ENCODE measurements at places on chromosomes 12 and 14.

DNA sequence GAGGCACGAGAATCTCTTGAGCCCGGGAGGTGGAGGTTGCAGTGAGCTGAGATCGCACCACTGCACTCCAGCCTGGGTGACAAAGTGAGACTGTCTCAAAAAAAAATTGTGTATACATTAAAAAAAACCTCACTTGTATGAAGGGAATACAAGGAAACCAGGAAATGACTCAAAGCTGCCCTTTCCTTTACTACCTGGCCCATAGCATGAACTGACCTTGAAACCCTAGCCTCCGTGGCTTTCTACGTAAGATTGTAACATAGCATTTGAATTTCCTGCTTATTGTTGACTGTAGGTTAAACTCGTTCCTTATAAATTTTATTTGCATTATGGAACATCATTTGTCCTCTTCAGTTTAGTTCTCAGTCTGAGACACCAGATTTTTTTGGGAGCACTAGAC lies 9.1 kb upstream of the DDX47 start:
- H3K27ac ChIP-seq: no peak overlapping the region
- no peaks in the 10 kb centered on the region for H3K36me3 ChIP-seq
- H3K4me3 ChIP-seq: no peak overlapping the region
- H3K4me1 ChIP-seq: peaks cover 20% of the 10 kb centered on the region
- DNase-seq: no peak

GRCh38 chr12:131220331-131220685 lies 266.6 kb downstream of the ADGRD1 start:
- no peak overlapping the region for H3K4me3 ChIP-seq
- no peaks in the 10 kb centered on the region for H3K4me1 ChIP-seq
- no peak overlapping the region for H3K27ac ChIP-seq
- DNase-seq: no peak

GRCh38 chr12:64252681-64253080 lies 30.6 kb upstream of the KICS2 start:
- H3K4me3 ChIP-seq: no peak overlapping the region
- H3K4me1 ChIP-seq: no peaks in the 10 kb centered on the region
- no peak for DNase-seq

DNA sequence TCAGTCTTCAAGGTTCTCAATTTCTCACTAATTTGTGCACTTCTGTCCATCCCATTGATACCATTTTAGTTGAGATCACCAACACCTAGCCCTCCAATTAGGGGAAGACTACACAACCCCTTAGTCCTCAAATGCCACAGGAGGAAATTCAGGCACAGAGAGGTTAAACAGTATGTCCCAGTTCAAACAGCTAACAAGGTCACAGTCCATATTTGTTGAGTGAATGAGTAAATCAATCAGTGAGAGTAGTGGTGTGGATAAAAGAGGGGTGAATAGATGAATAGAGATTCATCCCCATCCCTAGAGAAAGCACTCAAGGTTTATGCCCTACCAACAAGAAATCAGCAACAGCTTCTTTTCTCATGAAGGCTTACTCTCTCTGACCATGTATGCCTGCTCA lies 94.2 kb upstream of the RIC8B start:
- no peaks in the 10 kb centered on the region for H3K27me3 ChIP-seq
- H3K4me3 ChIP-seq: no peak overlapping the region
- no peak for DNase-seq
- no peak overlapping the region for H3K27ac ChIP-seq

DNA sequence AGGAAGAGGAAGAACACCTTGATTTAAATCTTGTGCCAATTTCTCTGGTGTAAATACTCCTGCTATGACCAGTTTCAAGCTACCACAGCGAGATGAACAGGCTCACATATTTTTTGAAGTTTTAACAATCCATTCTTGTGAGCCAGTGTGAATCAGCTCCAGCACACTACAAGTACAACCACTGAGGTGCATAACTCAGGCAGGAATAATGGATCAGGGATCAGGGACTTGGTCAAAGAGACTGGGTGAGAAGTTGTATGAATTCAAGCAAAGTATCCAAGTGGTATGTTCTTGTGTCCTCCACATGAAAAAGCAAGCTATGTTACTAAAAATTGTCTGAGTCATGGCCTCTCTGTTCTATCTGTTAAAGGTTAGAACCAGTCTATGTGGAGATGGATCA lies 35.2 kb upstream of the KITLG start:
- no peak overlapping the region for H3K4me3 ChIP-seq
- H3K27me3 ChIP-seq: no peaks in the 10 kb centered on the region
- DNase-seq: no peak
- H3K27ac ChIP-seq: no peak overlapping the region
- no peaks in the 10 kb centered on the region for H3K4me1 ChIP-seq

GRCh38 chr12:53624956-53625355 lies 1.2 kb downstream of the ATF7 start:
- H3K27ac ChIP-seq: peak overlapping the region; percentile 83
- peaks cover 32% of the 10 kb centered on the region for H3K4me1 ChIP-seq
- no peaks in the 10 kb centered on the region for H3K36me3 ChIP-seq
- no peak for DNase-seq

DNA sequence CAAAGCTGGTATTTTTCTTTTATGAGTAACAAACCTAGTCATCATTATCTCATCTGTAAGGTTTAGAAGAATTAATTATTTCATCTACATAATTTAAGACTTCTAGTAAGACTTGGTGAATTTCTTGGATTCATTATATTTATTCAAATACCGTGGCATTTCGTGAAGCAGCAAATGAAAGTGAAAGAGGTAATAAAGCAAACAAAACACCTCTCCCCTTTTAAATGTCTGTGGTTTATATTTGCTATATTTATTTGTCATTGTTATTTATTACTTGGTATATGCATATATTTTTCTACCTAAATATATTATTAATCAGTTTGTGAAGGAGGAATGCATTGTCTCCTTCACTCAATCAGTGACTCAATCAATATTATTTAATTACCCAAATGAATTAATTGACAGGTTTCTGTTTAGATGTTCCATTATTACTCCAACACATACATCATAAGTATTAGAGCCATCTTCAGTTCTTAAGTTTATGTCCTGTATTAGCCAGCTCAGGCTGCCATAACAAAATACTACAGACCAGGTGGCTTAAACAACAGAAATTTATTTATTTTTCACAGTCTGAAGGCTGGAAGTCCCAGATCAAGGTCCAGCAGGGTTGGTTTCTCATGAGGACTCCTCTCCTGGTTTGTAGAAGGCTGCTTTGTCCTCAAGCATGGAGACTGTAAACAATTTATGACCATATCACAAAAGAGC lies 6.6 kb downstream of the CFAP54 start:
- no peak for DNase-seq
- H3K27me3 ChIP-seq: no peaks in the 10 kb centered on the region
- no peaks in the 10 kb centered on the region for H3K36me3 ChIP-seq
- no peak overlapping the region for H3K27ac ChIP-seq

GRCh38 chr14:82855912-82856391 lies 1322.3 kb upstream of the SEL1L start:
- no peaks in the 10 kb centered on the region for H3K4me1 ChIP-seq
- H3K4me3 ChIP-seq: no peak overlapping the region
- no peaks in the 10 kb centered on the region for H3K36me3 ChIP-seq
- no peak for DNase-seq
- H3K27me3 ChIP-seq: no peaks in the 10 kb centered on the region

- H3K27me3 ChIP-seq: no peaks in the 10 kb centered on the region
- no peak overlapping the region for H3K27ac ChIP-seq
- no peaks in the 10 kb centered on the region for H3K4me1 ChIP-seq
These were observed 5.1 kb downstream of the GPRC5D start for GRCh38 chr12:12946686-12947355.

- H3K36me3 ChIP-seq: no peaks in the 10 kb centered on the region
- H3K4me1 ChIP-seq: peaks cover 39% of the 10 kb centered on the region
- no peaks in the 10 kb centered on the region for H3K27me3 ChIP-seq
- no peak overlapping the region for H3K27ac ChIP-seq
- no peak overlapping the region for H3K4me3 ChIP-seq
- no peak for DNase-seq
These were observed 25.6 kb upstream of the PCNX1 start for GRCh38 chr14:70881549-70882177.

DNA sequence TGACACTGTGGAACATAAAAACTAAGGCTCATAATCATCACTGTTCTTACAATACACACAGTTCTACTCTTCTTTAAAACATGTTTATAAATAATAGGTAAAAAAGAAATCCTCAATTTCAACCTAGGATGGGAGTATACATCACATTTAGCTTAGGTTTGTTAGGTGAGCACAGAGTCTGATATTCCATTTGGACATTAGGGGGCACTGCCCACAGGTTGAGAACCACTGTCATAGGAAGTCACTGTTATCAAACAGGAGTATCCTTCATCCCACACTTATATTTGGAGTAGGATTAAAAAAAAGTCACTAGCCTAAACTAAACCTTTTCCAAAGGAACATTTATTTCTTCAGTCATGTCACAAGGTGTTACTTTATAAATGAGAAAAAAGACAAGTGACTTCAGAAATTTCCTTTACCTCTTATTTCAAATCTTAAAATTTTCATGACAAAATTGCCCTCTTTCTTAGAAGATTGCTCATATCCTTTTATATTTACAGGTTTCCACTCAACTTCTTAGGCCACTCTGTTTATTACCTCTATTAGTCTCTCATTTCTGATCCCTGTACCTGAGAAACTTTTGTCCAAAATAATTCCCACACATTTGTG lies 240.6 kb downstream of the CPNE8 start:
- DNase-seq: no peak
- H3K36me3 ChIP-seq: no peaks in the 10 kb centered on the region
- no peaks in the 10 kb centered on the region for H3K27me3 ChIP-seq
- H3K27ac ChIP-seq: no peak overlapping the region
- H3K4me1 ChIP-seq: no peaks in the 10 kb centered on the region

DNA sequence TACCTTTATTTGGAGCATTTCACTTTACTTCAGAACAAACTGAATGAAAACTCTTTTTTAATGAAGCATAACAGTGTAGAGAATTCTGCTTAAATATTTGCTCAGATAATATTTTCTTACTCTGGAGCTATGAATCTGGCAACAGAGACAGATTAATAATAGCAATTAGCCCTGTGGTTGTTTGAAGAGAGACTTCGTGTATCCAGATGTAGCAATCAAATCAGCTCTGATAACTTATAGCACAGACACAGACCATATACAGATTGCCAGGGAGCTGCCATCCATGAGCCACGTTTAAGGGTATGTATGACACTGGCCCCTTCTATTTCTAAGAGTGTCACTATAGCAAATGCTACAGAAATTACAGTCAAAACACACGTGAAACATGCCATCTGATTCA lies 146.6 kb downstream of the EXOC5 start:
- no peak overlapping the region for H3K4me3 ChIP-seq
- H3K27me3 ChIP-seq: no peaks in the 10 kb centered on the region
- H3K36me3 ChIP-seq: no peaks in the 10 kb centered on the region

- no peak overlapping the region for H3K27ac ChIP-seq
- no peak overlapping the region for H3K4me3 ChIP-seq
- H3K27me3 ChIP-seq: no peaks in the 10 kb centered on the region
- H3K4me1 ChIP-seq: no peaks in the 10 kb centered on the region
- no peaks in the 10 kb centered on the region for H3K36me3 ChIP-seq
These were observed 60.8 kb downstream of the SLC24A4 start for GRCh38 chr14:92383805-92384204.

DNA sequence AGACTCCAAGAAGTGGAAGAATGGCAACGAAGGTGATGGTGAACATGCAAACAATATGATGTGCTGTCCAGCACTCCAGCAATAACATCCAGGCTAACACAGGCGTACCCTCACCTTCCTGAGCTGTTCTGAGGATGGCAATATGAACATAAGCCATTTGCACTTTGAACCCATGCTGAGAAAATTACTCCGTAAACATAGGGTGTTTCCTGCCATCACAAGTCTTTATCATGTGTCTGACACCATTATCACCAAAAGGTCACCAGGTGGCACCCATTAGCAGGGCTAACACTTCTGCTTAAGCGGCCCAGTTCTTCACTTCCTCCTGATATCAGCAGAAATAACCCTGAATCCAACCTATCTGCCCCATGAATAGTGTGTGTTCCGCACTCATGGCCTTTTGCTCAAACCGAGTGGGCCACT lies 482.8 kb downstream of the MED13L start:
- no peaks in the 10 kb centered on the region for H3K4me1 ChIP-seq
- no peak overlapping the region for H3K27ac ChIP-seq
- H3K36me3 ChIP-seq: no peaks in the 10 kb centered on the region
- no peak for DNase-seq
- H3K27me3 ChIP-seq: no peaks in the 10 kb centered on the region

DNA sequence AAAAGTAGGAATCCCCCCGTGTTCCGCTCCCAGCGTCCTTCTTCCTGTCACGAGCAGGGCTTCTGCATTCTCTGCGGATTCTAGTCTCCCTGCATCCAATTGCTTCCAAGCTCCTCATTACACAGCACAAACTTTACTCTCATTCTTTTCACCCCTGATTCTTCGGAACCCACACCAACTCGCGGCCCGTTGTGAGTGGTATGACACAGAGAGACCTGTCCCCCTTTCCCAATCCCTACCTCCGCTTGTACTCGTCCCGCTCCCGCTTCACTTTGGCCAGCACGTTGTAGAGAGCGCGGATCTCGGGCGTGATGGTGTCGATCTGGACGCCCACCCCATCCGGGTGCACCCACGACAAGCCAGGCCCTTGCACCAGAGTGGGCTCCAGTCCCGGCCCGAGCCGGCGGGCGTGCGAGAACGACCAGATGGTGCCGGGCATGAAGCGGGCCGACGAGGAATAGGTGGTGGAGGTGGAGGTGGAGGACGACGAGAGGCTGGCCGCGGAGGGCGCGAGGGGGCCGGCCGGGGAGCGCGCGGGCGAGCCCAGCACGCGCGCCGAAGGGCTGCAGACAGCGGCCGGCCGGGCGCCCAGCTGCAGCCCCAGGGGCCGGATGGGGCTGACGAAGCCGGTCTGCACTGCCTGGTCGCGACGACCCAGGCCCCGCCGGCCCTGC lies 687 bp downstream of the IFFO1 start:
- peaks cover 38% of the 10 kb centered on the region for H3K36me3 ChIP-seq
- peaks cover 26% of the 10 kb centered on the region for H3K4me1 ChIP-seq
- H3K27me3 ChIP-seq: no peaks in the 10 kb centered on the region
- DNase-seq: no peak
- H3K27ac ChIP-seq: peak overlapping the region; percentile 71
- H3K4me3 ChIP-seq: peak overlapping the region; percentile 92

- H3K27ac ChIP-seq: no peak overlapping the region
- no peak overlapping the region for H3K4me3 ChIP-seq
- no peaks in the 10 kb centered on the region for H3K36me3 ChIP-seq
- no peak for DNase-seq
- no peaks in the 10 kb centered on the region for H3K27me3 ChIP-seq
These were observed 8.4 kb downstream of the TEDC1 start for GRCh38 chr14:105499256-105500035.

GRCh38 chr14:50366115-50366514 lies 30.6 kb downstream of the CDKL1 start:
- H3K36me3 ChIP-seq: no peaks in the 10 kb centered on the region
- H3K27ac ChIP-seq: no peak overlapping the region
- no peak overlapping the region for H3K4me3 ChIP-seq
- DNase-seq: no peak
- H3K4me1 ChIP-seq: peaks cover 12% of the 10 kb centered on the region

- no peaks in the 10 kb centered on the region for H3K4me1 ChIP-seq
- H3K27ac ChIP-seq: no peak overlapping the region
- no peaks in the 10 kb centered on the region for H3K36me3 ChIP-seq
- H3K27me3 ChIP-seq: no peaks in the 10 kb centered on the region
These were observed 406.3 kb upstream of the MGAT4C start for GRCh38 chr12:86662464-86662863.
